ENCODE measurements at places on chromosomes 3 and 15. TPM values are rescaled to one million over a fixed set of nuclear protein-coding genes. Genes with fewer than 3 reads are reported as not detected.

ERICH6 gene
- not detected for total RNA-seq

WDR76 gene
- 19.5 TPM for total RNA-seq

GASK1A gene
- 0.78 TPM for total RNA-seq

NEK10 gene
- total RNA-seq: 50.3 TPM

HGD gene
- total RNA-seq: 0.13 TPM

KNG1 gene
- total RNA-seq: not detected

SLC28A1 gene
- not detected for total RNA-seq

MYL3 gene
- total RNA-seq: not detected

TGM4 gene
- total RNA-seq: not detected
